ENCODE measurements at places on chromosomes 6 and 20.
A peak's percentile ranks its signal among the peaks of the same experiment; 100 is the strongest.

- DNase-seq = no peak
Observed at GRCh38 chr6:13923527-13924145, 1.1 kb upstream of the RNF182 start.

DNA sequence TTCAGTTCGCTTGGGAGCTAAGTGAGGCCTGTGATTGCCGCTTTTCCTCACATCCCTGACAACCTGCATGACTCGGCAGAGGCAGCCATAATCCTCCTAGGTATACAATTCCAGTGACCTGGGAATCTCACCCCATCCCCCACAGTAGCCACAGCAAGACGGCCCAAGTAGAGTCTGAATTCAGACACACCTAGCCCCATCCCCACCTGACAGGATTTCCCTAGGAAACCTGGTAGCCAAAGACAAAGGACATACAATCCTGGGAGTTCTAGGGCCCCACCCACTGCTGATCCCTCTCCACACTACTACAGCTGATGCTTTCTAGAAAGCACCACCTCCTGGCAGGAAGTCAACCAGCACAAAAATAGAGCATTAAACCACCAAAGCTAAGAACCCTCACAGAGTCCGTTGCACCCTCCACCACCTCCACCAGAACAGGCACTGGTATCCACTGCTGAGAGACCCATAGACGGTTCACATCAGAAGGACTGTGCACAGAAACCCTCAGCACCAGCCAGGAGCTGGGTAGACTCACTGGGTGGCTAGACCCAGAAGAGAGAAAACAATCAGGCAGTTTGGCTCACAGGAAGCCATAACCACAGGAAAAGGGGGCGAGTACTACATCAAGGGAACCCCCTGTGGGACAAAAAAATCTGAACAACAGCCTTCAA, 17.9 kb upstream of the RUNX2 start:
- DNase-seq = peak; percentile 2

- DNase-seq = no peak
Observed at GRCh38 chr6:36514554-36515456, 32.5 kb downstream of the STK38 start.

DNA sequence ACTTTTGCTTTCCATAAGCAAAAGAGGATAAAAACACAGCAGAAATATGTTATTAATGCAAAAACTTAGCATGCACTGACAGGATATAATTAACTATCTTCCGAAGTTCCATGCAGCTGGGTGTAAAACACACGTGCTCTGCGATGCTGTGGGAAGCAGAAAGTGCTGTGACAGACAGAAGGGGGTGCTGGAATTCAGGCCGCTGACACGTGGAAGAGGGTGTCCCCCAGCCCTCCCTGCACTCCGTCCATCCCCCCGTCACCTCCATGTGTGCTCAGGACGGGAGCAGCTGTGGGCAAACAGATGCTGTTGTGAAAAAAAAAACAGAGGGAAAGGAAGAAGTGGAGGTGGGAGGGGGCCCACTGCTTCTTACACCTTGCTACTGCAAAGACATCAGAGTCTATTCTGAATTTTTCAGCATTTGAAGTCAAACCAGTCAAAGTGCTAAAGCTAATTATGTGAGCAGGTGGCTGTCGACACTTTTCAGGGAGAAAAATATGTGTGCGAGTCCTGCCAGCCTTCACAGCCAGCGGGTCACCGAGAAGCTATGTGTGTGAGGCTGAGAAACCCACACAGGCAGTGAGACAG, 175.9 kb upstream of the AFDN start:
- no peak for DNase-seq

DNA sequence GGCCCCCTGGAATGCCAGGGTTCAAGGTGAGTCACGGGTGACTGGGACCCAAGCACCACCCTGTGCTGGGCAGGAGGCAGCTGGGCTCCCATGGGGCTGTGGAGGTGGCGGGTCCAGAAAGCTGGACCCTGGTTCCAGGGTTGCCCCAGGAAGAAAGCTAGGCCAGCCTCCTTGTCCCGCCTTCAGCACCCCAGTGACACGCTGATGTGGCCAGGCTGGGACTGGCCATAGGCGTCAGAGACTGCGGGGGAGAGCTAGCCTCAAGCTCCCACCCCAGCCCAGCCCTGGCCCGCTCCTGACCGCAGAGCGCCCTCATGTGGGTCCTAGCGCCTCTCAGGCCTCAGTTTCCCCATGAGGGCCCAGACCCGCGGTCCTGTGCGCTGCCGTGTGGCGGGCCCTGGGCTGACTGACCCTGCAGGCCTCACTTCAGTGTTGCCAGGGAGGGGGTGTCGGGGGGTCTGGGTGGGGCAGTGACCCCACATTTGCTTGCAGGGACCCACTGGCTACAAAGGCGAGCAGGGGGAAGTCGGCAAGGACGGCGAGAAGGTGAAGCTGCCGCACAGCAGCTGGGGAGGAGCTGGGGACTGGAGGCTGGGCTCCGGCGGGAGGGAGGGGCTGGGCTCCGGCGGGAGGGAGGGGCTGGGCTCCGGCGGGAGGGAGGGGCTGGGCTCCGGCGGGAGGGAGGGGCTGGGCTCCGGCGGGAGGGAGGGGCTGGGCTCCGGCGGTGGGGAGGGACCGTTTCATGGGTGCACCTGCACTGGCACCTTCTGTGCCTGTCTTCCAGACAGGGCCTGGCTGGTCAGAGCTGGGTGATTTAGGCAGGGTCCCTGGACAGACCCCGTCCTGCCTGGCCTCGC, 7.9 kb downstream of the COL9A3 start:
- peak; percentile 27 for DNase-seq

DNA sequence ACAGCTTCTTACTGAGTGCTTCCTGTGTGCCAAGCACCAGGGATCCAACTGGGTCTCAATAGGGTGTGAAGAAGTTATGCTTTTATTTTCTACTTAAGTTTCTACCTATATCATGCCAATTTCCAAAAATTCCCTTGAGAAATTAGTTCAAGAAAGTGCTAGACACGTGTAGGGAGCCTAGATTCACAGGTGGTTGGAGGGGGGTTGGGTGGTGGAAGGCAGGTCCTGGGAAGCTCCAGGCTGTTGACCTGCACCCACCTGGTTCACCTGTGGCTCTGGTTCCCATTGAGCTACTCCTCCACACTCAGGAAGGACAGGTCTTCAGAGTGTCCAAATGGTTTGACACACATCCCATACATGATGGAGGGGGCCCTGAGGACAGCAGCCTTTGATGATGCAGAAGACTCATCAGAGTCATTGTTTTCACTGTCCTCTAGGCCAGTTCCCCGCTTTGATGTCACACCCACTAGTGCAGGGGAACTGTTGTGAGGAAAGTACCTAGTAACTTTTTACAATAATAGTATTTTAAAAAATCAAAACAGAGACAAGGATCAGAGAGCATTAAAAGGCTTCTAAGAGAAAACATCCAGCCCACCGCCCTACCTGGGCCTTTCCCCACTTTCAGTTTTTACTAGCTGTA, 39.8 kb upstream of the MYL9 start:
- no peak for DNase-seq

- DNase-seq = no peak
Observed at GRCh38 chr6:161366301-161366923, 92.6 kb upstream of the AGPAT4 start.

- DNase-seq = no peak
Observed at GRCh38 chr6:116352515-116353471, 18.0 kb upstream of the DSE start.
